ENCODE measurements at places on chromosomes 5 and 9. TPM values are rescaled to one million over a fixed set of nuclear protein-coding genes. Genes with fewer than 3 reads are reported as not detected.

Gene ENG
- total RNA-seq: 0.07 TPM

Gene AHRR
- total RNA-seq: 5.4 TPM

Gene HMMR
- total RNA-seq: 24.2 TPM

Gene TRIM32
- 24.2 TPM for total RNA-seq

Gene TAS2R1
- total RNA-seq: not detected

Gene P4HA2
- 56.5 TPM for total RNA-seq

Gene GPR151
- not detected for total RNA-seq

Gene KIF24
- total RNA-seq: 3.7 TPM

Gene ZNF608
- 0.99 TPM for total RNA-seq

Gene MLANA
- total RNA-seq: not detected

Gene PCDHB3
- 0.30 TPM for total RNA-seq

Gene CFAP90
- 0.72 TPM for total RNA-seq

Gene SLC6A3
- total RNA-seq: 1.5 TPM

Gene NCBP1
- total RNA-seq: 27.9 TPM

Gene NTMT1
- total RNA-seq: 91.1 TPM

Gene SPARC
- total RNA-seq: 15.7 TPM
